EH (cell line): ENCODE measurements at places on chromosomes 1 and 21.

- no peak for DNase-seq
Observed at GRCh38 chr21:45574081-45574501, 31.9 kb upstream of the SLC19A1 start.

GRCh38 chr21:34190576-34191321 lies 117.4 kb downstream of the MRPS6 start:
- no peak for DNase-seq

GRCh38 chr1:58854576-58854975 lies 70.7 kb upstream of the JUN start:
- DNase-seq, result peak; percentile 27

GRCh38 chr1:29180497-29181412 lies 945 bp downstream of the SRSF4 start:
- no peak for DNase-seq

DNA sequence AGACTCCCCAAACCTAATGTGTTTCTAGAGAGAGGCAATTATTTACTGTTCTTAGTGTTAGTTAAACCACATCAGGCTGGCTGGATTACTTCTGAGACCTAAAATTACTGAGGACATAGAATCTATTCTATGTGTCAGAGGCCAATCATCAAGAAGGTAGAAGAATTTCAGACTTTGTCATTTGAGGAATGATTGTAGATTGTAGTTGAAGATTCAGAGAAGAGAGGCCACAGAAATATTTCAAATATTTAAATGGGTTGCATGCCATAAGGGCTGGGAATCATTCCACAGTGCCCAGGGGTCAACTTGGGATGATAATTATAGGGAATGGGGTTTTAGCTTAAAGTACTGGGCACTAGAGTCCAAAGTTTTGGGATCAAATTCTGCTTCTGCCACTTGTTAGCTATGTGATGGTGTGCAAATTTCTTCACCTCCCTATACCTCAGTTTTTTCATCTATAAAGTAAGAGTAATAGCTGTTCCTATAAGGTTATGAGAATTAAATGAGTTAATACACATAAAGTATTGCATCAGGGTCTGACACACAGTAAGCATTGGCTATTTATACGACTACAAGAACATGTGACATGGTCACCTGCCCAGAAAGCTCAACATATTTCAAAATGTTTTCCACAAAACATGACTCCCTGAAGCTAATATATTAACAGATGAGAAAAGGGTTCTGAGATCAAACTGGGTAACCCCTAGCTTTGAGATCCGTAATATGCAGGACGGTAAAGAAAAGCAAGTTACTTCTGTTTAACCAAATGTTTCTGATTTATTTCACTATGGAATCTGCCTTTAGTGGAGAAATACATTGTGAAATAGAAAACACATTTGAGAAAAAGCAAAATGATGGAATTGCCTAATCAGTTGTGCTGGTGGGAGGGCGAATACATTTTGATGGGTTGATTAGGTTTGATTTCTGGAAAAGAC lies 69.7 kb upstream of the SPAG17 start:
- DNase-seq, result peak; percentile 46

- DNase-seq, result no peak
Observed at GRCh38 chr1:222790115-222790514, 24.7 kb upstream of the DISP1 start.

- DNase-seq, result no peak
Observed at GRCh38 chr1:200862713-200863415, 9.9 kb upstream of the GPR25 start.

DNA sequence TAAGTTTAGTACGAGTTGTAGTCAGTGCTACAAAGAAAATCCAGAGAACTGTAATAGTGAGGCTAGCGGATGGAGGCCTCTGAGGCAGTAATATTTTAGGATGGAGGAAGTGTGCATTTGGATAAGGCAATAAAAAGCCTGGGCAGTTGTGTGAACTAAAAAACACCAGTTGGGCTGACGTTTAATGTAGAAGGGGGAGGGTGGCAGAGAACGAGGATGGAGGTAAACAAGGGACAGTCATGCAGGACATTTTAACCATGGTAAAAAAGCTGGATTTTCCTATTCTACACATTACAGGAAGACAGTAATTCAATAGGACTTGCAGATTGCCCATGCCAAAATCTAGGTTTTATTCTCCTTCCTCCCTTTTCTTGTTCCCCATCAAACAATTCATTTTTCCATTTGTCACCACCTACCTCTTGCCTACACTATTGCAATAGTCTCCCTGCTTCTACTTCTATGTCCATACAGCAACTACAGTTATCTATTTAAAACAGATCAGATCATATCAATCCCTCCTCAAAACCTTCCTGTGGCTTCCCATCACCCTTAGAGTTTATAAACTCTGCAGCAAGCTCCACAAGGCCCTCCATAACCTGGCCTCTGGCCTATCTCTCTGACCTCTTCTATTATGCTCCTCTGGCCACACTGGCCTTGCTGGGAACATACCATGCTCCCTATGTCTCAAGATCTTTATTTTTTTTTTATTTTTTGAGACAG lies 27.7 kb downstream of the ERO1B start:
- no peak for DNase-seq

DNA sequence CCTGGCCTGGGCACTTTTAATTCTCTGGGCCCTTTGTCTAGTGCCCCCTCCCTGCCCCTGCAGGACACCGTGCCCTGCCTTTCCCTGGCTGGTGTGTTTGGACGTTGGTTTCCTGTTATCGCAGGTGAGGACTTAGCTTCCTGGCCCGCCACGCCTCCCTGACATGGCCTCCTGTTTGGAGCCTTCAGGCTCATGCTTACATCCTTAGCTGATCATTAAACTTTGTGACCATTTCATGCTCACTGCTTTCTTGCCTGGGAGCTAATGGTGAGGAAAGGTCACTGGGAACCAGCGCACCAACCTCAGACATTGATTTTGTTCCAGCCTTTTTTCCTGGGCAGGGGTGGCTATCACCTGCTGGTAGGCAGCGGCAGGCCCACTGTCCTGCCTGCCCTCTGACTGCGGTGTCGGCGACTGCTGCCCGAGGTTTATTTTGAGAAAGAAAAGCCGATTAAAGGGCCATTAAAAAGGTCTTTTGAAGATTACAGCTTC lies 3.7 kb downstream of the PFKL start:
- no peak for DNase-seq

- peak; percentile 63 for DNase-seq
Observed at GRCh38 chr1:154463512-154463990, 38.5 kb upstream of the TDRD10 start.

DNA sequence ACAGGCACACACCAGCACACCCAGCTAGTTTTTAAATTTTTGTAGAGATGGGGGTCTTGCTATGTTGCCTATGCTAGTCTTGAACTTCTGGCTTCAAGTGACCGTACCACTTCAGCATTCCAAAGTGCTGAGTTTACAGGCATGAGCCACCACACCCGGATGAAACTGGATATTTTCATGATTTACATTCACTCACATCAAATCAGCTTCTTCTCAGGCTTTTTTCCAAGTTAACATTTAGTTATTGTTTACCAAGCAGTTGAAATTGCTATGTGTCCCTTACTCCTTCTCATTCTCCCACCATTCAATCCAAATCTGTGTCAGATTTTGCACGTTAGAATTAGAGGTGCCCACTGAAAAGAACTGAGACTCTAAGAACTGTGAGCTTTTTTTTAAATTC lies 18.4 kb downstream of the RIT1 start:
- peak; percentile 87 for DNase-seq

DNA sequence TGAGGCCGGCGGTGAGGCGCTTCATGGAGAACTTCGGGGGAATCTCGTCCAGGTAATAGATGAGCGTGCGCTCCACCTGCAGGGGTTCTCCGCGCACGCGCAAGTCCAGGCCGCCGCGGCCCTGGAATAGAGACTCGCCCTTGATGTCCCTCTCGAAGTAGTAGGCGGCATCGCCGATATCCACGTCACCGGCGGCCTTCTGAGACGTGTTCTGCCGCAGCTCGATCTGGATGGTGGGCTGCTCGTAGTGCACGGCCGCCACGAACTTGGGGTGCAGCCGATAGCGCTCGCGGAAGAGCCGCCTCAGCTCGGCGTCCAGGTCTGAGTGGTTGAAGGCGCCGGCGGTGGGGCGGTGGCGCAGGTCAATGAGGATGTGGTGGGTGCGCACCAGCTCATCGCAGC lies 726 bp downstream of the TACSTD2 start:
- no peak for DNase-seq

DNA sequence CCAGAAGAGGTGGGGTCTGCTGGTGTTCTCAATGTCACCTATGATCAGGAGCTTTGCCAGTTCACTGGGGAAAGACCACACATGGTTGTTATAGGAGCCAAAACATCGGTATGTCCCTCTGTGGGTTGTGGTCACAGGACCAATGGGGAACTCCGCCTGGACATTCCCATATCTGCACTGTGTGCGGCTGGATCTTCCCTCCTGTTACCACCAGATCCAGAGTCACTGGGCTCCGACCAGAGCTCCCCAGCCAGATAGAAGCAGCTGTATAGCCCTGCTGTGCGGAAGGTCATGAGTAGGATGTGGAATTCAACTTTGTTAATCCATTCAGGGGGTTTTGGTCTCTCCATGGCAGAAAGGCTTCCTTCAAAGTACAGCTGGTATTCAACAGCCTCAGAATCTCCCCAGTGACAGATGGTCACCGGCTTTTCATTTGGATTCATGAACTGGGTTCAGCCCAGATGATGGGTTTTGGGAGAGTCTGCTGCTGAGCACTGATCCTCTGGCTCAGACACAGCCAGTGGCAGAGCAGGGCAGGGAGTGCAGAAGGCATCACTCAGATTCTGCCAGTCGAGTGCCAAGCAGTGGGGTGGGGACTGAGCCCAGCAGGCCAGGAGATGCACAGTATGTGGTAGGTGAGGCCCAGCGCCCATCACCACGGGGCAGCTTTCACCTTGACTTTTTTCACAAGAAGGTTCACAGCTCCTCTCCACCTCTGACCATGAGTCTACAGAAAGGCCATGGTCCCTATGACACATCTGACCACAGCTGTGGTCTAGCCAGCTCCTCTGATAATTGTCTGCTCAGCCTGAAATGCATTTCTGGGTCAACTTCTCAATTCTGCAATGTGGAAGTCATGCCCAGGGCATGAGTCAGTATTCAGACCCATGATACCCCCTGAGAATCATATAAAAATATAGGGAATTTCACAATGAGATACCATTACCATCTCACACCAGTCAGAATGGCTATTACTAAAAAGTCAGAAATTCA lies 2.9 kb upstream of the SHCBP1L start:
- DNase-seq, result peak; percentile 98

DNA sequence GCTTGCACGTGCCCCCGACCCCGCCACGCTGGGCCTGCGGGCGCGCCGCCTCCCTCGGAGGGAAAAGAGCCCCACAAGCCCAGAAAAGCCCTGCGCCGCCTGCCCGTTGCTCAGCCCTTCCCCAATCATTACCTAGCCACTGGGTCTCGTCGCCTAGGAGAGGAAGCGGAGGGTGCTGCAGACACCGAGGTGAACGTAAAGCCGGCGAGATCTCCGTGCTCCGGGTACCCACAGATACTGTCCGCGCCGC lies at the start of gene ENO1:
Gene ENO1, minus strand, starts transcription at position 239 of the 250 bp plus-strand sequence. CDS start 3,778 bp downstream, outside the sequence.
- no peak for DNase-seq

GRCh38 chr1:36342426-36343185 lies 19.2 kb upstream of the EVA1B start:
- DNase-seq, result peak; percentile 90

- peak; percentile 64 for DNase-seq
Observed at GRCh38 chr1:54671985-54672608, 30.5 kb downstream of the MROH7 start.

- peak; percentile 36 for DNase-seq
Observed at GRCh38 chr1:32741413-32742198, 39.0 kb upstream of the SYNC start.

- DNase-seq, result no peak
Observed at GRCh38 chr1:30589083-30589482, 134.3 kb downstream of the MATN1 start.

DNA sequence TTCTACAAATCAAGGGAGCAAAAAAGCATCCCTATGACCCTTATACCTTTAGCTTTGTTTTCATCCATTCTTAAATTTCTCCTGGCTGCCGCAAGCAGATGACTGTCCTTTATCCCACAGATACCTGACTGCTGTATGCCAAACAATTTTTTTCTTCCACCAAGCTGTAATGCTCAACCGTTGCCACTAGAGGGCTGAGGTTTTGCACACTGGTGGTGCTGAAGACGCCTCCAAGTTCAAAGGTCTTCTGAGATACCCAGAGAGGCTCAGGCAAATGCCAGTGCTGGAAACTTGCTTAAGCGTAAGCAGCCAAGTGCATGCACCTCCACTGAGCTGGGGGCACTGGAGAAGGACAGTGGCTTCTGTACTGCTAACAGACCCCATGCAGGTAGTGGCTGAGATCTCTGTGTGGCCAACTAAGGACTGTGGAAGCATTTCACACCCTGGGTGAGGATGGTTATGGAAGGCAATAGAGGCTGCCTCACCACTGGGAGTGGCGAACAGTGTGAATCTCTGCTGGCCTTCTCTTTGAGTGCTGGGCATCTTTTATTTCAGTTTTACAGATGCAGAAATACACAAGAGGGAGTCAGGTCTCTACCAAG lies 28.5 kb downstream of the CNIH3 start:
- DNase-seq, result peak; percentile 53

DNA sequence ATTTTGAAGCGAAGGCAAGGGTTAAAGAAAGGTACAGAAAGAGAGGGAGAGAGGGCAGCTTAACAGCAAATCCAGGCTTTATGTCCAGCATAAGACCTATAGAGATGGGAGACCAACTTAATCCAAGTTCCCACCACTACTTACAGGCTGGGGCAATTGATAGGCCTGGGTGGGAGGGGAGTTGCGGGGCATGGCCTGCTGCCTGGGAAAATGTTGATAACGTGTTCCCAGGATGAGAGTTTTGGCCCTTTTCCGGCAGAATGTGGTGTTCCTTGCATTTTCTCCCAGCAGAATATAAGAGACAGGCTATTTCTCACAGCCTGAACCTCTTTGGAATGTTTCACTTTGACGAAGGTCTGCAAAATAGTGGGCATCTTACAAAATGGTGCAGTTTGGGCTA lies 34.9 kb upstream of the PLA2G5 start:
- peak; percentile 5 for DNase-seq

DNA sequence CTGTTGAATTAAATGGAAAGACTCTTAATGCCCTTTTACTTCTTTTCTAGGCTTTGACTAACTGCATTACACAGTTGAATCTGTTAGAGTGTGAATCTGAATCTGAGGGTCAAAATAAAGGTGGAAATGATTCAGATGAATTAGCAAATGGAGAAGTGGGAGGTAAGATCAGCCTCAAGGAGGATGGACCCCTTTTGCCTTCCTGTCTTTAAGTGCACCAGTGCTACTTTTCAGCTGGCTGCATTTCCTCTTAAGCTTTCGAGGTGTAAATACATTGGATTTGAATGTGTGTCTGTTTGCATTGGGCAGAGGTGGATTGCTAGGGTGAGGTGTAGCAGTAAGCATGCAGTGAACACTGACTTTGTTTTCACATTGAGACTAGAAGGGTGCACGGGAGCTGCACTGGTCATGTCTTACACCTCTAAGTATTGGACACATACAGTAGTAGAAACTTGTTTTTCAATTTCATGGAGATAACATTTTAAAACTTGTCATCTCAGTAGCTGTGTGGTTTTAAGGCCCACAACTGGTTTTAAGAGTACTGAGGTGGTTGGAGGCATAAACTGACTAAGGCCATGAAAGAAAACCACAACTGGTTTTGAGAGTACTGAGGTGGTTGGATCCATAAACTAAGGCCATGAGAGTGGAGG lies 35.4 kb downstream of the MIA3 start:
- DNase-seq, result no peak
